ENCODE measurements at places on chromosomes 11 and 22.

GRCh38 chr11:94343495-94343894 lies 39.1 kb downstream of the IZUMO1R start:
- DNase-seq: no peak

GRCh38 chr22:46061501-46062231 lies 84.7 kb upstream of the WNT7B start:
- DNase-seq: no peak

GRCh38 chr11:77095551-77096490 lies 6.8 kb upstream of the OMP start:
- DNase-seq: no peak

DNA sequence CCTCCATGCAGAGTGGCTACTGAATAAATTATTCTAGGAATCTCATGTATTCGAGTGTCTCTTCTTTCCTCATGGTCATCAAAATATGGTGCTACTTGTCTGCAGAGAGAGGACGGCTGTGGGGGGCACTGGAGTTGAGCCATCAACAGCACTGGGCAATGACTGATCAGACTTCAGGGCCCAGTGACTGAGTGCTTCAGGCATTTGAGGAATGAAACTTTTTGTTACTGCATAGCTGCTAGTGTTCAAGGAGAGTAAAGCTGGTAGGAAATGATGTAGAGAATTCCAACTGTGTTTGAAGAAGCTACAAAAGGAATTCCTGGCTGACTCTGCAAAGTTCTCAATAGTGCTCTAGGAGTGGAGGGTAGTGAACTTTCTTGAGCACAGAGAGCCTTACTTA lies 277.7 kb downstream of the CADM1 start:
- DNase-seq: no peak
